ENCODE measurements at places on chromosomes 1 and 21.

GRCh38 chr1:247047260-247047659 is 31.4 kb downstream of the ZNF670 start:
- no peak for DNase-seq

DNA sequence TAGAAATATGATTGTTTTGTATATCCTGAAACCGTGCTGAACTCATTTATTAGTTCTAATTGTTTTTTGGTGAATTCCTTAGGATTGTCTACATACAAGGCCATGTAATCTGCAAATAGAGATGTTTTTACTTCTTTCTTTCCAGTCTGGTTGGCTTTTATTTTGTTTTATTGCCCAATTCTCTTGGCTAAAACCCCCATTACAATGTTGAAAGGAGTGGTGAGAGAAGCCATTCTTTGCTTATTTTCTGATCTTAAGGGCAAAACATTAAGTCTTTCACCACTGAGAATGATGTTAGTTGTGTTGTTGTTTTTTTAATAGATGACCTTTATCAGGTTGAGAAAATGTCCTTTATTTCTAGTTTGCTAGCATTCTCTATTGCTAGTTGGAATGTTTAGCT is 157.3 kb downstream of the NTMT2 start:
- DNase-seq = no peak

DNA sequence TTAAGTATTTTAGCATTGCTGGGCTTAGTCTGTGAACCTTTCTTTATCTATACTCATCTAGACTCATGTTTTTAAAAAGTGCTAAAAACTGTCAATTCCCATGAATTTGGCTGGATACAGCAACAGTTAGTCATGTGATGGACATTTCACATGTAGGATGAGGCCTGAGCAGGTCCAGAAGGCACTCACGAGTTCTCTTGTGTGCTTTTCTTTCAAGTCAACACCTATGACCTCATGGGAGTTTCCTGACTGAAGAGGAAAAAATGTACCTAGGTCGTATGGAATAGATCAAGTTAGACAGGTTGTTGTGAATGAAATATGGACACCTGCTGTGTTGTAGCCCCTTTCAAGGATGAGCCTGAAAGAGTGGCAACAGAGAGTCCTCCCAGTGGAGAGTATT is 394.2 kb downstream of the DUSP10 start:
- DNase-seq = no peak

GRCh38 chr1:195908121-195908520 is 700.1 kb downstream of the KCNT2 start:
- DNase-seq = peak; percentile 14

DNA sequence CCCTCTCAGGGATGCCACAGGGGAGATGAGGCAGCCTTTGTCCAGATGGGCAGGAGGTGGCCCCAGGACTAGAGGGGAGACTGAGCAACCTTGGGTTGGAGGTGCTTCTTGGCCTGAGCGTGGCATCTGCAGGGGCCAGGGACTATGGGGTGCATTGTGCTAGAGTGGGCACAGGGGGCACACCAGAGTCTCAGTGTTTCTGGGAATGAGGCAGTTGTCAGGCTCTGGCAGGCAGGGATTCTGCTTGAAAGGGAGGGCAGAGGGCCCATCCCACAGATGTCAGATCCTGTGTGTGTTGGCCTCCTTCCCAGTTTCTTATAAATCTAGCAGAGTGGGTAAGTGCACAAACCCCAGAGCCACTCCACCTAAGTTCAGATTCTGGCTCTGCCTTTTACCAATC is 13.7 kb downstream of the LGR6 start:
- DNase-seq = no peak

DNA sequence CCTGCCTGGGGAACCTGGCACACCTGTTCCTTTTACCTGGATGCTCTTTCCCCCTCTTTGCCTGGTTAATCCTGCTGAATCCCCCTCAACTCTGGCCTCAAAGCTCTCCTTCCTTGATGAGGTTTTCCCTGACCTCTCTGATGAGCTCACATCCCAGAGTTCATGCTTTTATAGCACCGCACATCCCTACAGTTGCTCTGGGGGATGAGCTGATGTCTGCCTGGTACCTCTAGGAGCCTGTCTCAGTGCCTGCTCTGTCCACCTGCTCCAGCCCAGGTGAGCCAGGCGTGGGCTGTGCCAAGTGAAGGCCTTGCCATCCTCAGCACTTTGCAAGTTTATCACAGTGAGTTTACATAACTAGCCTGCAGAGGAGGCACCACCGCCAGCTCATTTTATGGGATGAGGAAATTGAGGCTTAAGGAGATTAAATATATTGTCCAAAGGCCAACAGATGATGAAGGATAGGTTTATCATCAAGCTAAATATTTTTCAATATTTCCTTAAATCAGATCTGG is 58.6 kb upstream of the TMPRSS2 start:
- DNase-seq = no peak

DNA sequence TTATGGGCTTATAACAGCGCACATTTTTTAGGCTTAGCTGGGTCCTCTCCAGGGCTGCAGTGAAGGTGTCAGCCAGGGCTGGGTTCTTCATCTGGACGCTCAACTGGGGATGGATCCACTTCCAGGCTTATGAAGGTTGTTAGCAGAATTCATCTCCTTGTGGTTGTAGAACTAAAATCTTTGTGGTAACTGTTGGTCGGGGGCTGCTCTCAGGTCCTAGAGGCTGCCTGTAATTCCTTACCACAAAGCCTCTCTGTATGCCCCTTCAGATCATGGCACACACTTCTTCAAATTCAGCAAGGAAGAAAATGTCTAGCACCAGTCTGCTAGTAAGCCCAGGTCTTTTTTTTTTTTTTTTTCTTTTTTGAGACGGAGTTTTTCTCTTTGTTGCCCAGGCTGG is 40.9 kb upstream of the EPS8L3 start:
- DNase-seq = no peak

DNA sequence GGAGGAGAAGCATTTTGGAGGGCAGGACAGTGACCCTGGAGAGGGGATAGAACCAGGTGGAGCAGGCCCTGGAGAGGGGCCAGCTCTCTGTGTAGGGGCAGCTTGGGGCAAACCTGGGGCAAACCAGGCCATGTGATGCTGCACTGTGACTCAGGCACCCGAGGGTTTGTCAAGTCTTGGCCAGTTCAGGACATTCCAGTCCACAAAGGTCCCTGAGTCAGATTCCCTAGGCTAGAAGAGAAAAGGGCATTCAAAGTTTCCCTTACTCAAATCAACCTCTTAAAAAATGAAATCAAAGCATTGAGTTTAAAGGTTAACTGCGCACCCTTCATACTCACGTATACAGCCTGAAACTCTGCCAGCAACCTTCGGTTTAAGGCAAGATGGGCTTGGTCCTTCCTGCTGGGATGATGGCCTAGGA is 25.2 kb upstream of the PLA2G2C start:
- no peak for DNase-seq

- DNase-seq = no peak
Observed at GRCh38 chr1:12342401-12343003, 112.7 kb downstream of the VPS13D start.

DNA sequence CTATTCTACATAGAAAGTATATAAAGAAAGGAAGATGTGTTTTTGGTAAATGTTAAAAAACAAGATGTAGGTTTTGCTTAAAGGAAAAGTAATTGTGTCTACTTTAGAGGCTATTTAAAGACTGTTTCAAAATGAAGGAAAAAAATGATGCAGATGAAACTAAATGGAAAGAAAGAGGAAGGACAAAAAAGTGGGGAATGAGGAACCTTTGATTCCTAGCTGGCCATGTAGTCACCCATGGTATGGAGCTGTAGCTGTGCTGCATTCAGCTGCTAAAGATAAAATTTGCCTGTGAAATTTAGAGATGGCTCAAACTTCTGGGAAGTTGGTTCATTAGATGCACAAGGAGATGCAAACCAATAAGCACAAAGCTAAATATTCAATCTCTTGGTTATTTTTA is 86.8 kb upstream of the SERBP1 start:
- DNase-seq = no peak

DNA sequence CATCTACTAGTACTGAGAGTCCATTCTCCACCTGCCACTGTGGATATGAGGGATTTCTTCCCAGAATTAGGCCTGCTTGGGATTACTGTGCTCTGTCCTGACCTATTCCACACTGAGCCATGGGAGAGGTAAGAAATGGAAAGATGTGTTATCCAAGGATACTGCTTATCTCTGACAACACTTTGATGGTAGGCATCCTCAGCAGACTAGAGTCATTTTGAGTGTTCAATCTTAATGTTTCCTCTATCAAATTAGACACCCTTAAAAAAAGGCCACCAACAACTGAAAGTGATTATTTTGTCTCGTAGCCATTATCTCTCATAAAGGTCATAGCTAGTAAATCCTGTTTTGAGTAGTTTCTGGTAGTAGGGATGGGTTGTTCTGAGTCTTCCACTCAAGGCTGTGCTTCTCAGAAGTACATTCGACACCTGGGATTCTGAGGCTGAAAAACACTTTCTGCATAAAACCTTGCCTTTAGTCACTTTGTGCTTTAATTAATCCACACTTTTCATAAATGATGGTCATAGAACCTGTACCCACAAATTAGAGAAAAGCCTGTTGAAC is 8.8 kb downstream of the ATPAF1 start:
- no peak for DNase-seq

- no peak for DNase-seq
Observed at GRCh38 chr1:182087304-182087703, 25.8 kb upstream of the ZNF648 start.

GRCh38 chr1:172971241-172971640 is 79.5 kb downstream of the TNFSF18 start:
- no peak for DNase-seq

GRCh38 chr1:64107118-64107519 is 96.3 kb upstream of the UBE2U start:
- DNase-seq = no peak

DNA sequence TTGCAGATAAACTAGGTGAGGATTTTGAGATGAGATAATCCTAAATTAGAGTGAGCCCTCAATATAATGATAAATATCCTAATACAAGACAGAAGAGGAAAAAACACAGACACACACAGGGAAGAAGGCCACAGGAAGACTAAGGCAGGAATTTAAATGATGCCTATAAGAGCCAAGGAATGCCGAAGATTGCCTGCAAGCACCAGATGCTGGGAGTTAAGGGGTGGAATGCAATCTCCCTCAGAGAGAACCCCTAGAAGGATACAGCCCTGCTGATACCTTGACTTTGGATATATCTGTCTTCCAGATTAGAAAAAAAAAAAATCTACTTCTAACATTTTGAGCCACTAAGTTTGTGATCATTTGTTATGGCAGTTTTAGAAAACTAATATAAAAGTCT is 299.7 kb upstream of the PRMT6 start:
- DNase-seq = no peak

- no peak for DNase-seq
Observed at GRCh38 chr21:41821756-41822431, 55.0 kb upstream of the RIPK4 start.

- DNase-seq = no peak
Observed at GRCh38 chr1:60896701-60897363, 185.5 kb upstream of the NFIA start.

- no peak for DNase-seq
Observed at GRCh38 chr1:3747903-3748302, 4.3 kb upstream of the CCDC27 start.

DNA sequence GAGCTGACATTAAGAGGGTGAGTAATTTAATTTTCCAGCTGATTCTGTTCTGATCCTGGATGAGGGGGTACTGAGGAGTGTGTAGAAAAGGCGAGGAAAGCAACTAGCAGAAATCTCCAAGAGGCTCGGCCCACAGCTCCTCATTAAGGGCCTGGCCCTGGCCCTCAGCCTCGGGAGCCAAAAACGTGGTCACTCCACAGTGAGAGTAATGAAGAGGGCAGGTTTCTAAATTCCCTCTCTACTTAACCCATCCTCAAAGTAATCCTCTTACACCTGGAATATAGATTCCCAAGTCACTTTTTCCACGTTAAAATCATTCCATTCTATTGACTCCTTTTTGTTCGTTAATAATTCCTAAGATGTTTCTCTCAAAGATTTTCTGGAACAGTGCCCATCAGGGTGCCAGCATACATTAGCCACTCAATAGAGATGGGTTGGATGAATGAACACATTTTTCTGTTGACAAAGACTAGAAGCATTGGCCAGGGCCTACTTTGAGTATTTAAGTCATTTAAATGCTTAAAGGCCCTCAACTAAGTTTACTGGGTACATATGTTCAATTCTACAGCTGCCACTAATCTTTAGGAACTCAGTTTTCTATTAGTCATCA is 1.1 kb upstream of the COL11A1 start:
- DNase-seq = no peak

GRCh38 chr1:118963456-118964430 is 24.4 kb downstream of the TBX15 start:
- no peak for DNase-seq

DNA sequence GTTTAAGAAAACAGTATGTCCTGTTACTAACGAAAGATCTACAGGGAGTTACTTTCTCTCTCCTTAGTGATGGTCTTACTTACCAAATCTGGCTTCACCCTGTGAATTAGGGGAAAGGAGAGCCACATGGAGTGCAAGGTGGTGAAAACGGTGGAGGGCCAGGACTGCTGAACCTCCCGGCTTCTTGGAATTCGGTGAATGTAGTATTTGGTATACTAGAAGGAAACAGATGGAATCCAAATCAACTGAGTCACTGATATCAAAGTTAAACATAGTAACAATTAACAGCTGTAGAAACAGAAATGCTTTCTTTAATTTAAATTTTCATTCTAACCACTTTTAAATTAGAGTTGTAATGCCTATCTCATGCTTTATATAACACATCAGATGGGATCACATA is 45.7 kb downstream of the ALG14 start:
- DNase-seq = no peak

DNA sequence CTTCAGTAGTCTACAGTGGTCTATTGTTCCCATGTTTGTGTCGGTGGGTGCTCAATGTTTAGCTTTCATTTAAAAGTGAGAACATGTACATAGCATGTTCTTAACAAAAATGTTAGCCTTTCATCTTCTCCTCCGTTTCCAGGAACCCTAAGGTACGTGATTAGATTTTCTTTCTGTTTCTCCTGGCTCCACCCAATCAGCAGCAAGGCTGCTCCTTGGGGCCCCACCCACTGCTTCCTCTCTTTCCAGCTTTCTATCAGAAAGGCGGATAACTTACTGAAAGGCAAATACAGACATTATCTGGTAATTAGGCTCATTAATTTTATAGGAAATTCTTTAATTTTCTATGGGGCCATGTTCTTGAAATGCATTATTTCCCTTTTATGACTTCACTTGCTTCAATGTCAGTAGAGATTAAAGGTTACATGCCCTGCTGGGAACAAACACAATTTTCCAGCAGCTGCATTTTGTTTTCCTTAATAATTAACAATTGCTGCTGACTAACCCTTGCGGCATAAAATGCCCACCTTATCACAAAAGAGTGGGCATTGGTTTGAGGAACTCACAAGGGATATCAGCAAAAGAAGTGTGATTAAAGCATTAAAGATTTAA is 324.9 kb upstream of the SNX7 start:
- DNase-seq = no peak

- DNase-seq = no peak
Observed at GRCh38 chr21:28762357-28762735, 230.3 kb downstream of the LTN1 start.

DNA sequence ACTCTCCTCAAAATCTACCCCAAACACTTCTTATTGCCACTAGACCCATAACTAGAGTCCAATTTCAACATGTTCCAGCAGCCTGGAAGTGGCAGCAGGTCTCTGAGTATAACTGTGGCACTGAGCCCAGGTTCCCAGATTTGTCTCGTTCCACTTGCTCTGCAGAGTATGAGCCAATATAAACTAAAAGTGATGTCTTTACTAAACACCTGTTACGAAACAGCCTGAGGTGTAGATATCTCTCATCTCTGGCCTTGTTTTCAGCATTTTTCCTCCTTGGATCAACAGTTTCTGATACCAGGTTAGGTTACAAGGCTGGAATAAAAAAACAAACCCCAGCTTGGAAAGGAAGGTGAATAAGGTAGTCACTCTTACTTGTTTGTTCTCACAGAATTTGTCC is 25.2 kb upstream of the PRDX6 start:
- no peak for DNase-seq

- DNase-seq = no peak
Observed at GRCh38 chr1:225650179-225650578, 2.7 kb downstream of the ENAH start.

Measured in HL-60 (cell line).